Glutamatergic neuron (in vitro differentiated cells): ENCODE measurements at places on chromosomes 4 and X.

DNA sequence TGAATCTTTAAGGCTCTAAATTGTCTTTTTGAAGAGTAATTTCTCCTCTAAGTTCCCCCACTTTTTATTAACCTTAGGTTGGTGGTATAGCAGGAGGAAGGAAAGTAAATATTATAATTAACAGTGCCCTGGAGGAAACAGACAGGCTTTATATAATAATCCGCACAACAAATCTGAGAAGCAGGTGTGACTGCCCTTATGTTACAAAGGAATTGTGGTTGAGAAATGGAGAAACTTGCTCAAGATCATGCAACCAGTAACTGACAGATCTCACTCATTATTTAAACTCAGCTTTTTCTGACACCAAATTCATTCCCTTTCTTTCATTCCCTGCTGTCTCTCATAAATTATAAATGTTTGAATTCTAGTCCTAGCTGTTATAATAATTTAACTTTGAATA lies 282.0 kb downstream of the PPP3CA start:
- H3K27me3 ChIP-seq: peaks cover 2% of the 10 kb centered on the region
- H3K36me3 ChIP-seq: no peaks in the 10 kb centered on the region
- no peak for DNase-seq
- H3K4me3 ChIP-seq: no peak overlapping the region
- H3K27ac ChIP-seq: no peak overlapping the region

DNA sequence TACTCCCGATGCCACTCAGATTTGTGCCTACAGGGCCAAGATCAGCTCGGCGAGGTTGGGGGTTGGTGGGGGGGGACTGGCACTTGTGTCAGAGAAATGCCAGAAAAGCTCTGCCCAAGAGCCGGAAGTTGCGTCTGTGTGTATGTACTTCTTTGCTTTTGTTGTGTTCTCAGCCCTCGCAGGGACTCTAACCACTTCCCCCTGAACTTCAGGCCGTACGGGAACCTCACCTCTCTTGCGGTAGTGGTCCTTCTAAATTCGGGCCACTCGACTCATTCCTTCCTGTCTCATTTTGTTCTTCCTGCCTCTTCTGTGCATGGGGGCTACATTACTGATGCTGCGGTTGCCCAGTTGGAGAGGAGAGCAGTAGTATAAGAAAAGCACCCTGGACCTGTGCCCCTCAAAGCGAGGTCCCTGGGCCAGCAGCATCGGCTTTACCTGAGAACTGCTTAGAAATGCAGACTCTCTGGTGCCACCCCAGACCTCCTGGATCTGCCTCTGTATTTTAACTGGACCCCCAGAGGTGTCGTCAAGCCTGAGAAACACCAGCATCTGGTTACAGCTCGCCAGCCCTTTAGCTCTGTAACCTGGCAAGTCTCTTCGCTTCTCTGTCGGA lies 146.3 kb upstream of the RPS6KA3 start:
- no peaks in the 10 kb centered on the region for H3K4me1 ChIP-seq
- H3K27me3 ChIP-seq: no peaks in the 10 kb centered on the region
- H3K36me3 ChIP-seq: no peaks in the 10 kb centered on the region
- no peak for DNase-seq

DNA sequence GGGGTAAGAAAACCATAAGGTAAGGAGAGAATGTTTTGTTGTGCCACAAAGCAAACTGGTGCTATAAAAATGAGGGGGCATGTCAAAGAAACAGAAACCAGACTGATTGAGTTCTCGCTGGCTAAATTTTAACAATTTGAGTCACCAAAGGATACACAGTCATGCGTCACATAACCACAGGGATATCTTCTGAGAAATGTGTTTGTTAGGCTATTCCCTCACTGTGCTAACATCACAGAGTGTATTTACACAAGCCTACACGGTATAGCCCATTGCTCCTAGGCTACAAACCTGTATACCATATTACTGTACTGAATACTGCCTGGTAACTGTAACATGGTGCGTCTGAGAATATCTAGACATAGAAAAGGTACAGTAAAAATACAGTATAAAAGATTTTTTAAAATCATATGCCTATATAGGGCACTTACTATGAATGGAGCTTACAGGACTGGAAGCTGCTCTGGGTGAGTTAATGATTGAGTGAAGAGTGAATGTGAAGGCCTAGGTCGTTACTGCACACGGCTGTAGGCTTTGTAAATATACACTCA lies 50.1 kb downstream of the FBXW7 start:
- H3K27ac ChIP-seq: no peak overlapping the region
- DNase-seq: no peak
- H3K27me3 ChIP-seq: no peaks in the 10 kb centered on the region

GRCh38 chr4:6271701-6272465 lies 2.2 kb downstream of the WFS1 start:
- H3K4me1 ChIP-seq: peaks cover 36% of the 10 kb centered on the region
- DNase-seq: no peak
- peak overlapping the region; percentile 80 for H3K4me3 ChIP-seq
- H3K27me3 ChIP-seq: peaks cover 4% of the 10 kb centered on the region
- H3K36me3 ChIP-seq: no peaks in the 10 kb centered on the region

- no peak overlapping the region for H3K4me3 ChIP-seq
- no peaks in the 10 kb centered on the region for H3K27me3 ChIP-seq
- no peak overlapping the region for H3K27ac ChIP-seq
Measured at GRCh38 chr4:176475067-176475466, 155.3 kb downstream of the SPCS3 start.

DNA sequence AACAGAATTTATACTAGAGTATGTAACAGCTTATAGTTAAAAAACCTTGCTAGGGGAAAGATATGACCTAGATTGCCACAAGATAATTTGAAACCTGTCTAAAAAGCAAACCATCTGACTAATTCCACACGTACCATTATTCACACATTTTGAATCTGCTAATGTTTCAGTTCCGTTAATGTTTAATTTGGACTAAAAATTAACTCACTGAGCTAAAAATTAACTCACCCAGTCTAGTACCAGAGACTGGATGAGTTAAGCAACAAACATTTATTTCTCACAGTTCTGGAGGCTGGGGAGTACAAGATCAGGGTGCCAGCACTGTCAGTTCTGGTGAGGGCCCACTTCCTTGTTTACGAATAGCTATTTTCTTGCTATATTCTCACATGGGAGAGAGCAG lies 231.5 kb upstream of the DIAPH2 start:
- H3K27ac ChIP-seq: no peak overlapping the region
- peaks cover 8% of the 10 kb centered on the region for H3K4me1 ChIP-seq
- H3K27me3 ChIP-seq: peaks cover 4% of the 10 kb centered on the region

GRCh38 chr4:24768006-24768405 lies 27.4 kb upstream of the SOD3 start:
- no peak for DNase-seq
- no peak overlapping the region for H3K4me3 ChIP-seq
- no peaks in the 10 kb centered on the region for H3K4me1 ChIP-seq
- peaks cover 4% of the 10 kb centered on the region for H3K27me3 ChIP-seq

- no peaks in the 10 kb centered on the region for H3K36me3 ChIP-seq
- no peak for DNase-seq
- no peak overlapping the region for H3K27ac ChIP-seq
- no peaks in the 10 kb centered on the region for H3K4me1 ChIP-seq
- no peak overlapping the region for H3K4me3 ChIP-seq
- H3K27me3 ChIP-seq: no peaks in the 10 kb centered on the region
Measured at GRCh38 chr4:13059019-13059418, 425.1 kb downstream of the RAB28 start.

DNA sequence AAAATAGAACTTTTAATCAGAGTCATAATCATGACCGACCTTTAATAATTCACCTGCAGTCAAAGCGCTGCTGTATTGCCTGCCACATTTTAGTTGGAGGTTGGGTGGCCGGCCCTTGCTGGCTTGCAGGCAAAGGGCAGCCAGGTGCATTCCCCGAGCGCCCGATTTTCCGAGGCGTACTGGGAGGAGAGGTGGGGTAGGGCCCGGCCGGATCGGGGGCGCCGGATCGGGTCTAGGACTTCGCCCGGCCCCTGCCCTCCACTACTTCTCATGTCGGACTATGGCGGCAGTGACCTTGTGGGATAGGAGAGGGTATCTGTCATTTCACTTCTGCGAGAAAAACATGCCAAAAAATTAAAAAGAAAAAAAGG lies 2.5 kb upstream of the RS1 start:
- peaks cover 5% of the 10 kb centered on the region for H3K4me1 ChIP-seq
- H3K36me3 ChIP-seq: no peaks in the 10 kb centered on the region
- DNase-seq: peak; percentile 26

DNA sequence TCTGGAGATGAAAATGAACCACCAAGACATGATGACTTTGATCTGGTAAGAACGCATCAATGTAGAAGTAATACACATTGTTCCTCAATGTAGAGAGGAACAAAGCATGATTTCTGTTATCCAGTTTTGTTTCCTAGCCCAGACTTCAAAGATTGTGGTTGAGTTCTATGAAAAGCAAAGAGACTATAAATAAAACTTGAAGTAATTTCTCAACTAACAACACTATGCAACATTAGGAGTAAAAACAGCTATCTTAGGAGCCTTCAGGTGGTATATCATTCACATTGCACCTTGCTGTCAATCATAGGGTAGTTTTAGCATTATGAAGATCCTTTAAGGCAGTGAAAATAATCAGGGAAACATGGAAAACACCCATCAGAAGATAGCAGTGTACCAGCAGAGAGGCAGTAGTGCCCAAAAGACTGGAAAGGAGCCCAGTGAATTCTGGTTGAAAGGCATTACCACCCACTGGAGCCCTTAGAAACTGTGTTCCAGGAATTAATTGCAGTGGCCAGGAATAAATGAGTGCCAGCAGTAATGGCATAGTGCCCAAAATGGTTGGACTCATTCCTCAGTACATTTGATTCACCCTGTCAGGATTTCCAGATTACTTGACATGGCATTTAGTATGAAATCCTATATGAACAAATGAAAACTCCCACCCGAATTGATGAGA lies 300.7 kb upstream of the CXXC4 start:
- no peaks in the 10 kb centered on the region for H3K36me3 ChIP-seq
- H3K27me3 ChIP-seq: peaks cover 2% of the 10 kb centered on the region
- H3K27ac ChIP-seq: no peak overlapping the region
- H3K4me3 ChIP-seq: no peak overlapping the region
- DNase-seq: no peak
- no peaks in the 10 kb centered on the region for H3K4me1 ChIP-seq

DNA sequence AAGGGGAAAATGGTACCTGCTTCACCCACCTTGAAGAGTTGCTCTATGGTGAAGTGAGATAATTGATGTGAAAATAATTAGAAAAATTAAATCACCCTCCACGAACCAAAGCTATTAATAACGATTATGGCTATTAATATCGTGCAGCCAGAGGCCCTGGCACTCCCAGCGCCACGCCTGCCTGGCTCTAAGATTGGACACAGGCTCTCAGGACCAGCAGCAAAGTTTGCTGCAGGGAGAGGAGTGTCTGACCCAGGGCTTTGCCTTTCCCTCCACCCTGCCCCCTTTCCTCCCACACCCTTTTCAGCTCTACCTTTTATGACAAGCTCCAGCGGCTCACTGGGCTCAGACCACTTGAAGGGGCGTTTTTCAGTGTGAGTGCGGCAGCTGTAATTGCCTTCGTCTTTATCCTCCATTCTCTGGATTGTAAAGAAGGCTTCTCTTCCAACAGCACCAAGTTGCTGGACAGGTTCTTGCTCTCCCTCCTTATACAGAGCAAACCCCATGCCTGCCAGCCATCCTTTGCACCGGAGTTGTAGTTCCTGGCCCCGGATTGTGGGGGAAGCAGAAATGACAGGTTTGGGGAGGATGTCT lies 11.5 kb downstream of the IGSF1 start:
- H3K27me3 ChIP-seq: no peaks in the 10 kb centered on the region
- no peaks in the 10 kb centered on the region for H3K4me1 ChIP-seq
- H3K27ac ChIP-seq: no peak overlapping the region
- H3K4me3 ChIP-seq: no peak overlapping the region
- H3K36me3 ChIP-seq: no peaks in the 10 kb centered on the region
